ACHN (cell line): ENCODE measurements at places on chromosomes 2 and 18.

DNA sequence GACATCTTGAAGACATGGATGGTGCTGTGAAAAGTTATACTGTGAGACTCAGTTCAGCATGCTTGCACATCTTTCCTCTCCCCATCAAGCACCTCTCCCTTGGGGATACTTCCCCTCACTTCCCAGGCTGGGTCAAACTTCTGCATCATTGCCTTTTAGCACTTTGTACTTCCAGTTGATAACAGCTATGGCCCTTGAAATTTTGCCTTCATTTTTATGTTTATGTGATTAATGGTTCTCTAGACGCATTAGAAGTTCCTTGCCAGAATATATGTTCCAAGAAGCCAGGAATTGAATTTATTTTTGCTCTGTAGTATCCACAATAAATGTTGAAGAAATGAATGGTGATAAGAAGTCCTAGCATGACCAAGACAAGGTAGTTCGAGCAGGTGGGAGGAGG lies 120.9 kb upstream of the ST6GAL2 start:
- no peak for DNase-seq

GRCh38 chr2:218405746-218406208 lies 6.1 kb downstream of the CTDSP1 start:
- peak; percentile 15 for DNase-seq

DNA sequence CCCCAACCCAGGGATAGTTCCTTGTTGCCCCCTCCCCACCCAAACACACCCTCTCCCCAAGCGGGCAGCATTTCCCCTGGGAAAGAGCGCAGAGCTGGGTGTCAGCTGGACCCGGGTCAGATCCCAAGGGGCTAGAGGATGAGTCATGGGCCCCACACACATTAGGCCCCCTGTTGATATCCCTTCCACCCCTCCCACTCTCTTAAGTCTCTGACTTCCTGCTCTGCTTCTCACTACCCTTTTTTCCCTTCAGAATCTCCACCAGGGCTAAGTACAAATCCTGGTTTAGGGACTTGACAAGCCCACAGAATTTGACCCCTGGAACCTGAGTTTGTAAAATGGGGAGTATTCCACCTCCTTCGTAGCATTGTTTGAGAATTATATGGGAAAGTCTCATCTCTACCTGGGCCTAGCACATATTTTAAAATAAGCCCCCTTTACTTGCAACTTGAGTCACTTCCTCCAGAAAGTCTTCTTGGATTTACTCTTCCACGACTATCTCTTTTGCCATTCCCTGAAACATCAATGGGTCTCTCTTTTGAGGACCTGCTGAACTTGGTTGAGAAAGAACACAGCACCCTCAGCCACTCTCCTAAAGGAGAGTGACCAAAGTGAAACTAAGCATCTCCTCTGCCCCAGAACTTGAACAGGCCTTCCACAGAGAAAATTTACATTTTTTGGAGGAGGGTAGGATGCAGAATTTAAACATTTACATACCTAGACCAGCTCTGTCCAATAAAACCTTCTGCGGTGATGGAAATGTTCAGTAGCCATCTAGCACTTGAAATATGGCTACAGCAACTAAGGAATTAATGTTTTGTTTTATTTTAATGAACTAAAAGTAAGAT lies 4.7 kb downstream of the RTKN start:
- no peak for DNase-seq

DNA sequence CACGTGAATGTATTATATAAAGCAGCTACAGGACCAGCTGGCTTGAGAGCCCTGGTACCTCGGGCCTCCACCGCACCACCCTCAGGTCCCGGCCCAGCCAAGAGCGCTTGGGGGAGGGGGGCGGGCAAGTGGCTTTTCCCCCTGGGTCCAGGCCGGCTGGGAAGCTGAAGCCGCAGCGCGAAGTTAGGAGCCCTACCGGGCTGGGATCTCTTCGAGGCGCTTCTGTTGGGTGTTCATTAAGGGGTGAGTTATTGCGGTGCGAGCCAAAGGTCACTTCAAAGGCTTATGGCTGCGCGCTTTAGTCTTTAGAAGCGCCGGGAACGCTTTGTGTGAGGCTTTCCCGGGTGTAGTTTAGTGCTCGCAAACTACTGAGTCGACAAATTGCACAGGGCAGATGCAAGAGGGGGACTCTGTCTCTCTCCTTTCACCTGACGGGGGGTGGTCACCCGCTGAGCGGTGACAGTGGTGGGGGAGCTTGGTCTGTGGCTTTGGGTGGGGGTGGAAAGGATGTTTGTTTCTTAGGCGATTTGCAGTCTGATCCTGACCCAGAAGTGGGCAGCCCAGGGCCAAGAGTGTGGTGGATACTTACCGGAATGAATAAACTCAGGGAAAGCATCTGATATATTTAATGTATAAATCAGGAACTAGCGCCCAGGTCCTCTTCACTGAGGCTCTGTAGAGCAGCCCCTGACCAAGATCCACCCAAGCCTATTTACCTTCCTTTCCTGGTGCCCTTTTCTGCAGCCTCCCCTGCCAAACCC lies 6.0 kb downstream of the HOXD3 start:
- DNase-seq = no peak

DNA sequence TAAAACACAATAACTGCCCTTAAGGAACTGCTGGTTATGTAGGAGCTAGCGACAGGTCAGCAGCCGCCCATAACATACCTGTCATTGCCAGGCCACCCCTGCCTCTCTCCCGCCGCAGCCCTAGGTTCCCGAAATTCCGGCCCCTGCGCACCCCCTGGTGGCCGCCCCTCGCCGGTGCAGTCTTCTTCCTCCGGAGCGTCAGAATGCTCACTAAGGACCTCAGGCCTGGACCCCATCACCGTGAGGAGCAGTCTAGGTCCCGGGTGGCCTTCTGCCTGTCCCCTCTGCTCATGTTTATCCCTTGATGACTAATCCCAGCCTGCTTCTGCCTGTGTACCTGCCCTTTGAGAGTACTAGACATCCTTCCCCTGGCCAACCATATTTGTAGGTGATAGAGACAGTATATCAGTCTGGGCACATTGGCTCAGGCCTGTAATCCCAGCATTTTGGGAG lies 115.7 kb upstream of the SLC1A4 start:
- peak; percentile 69 for DNase-seq

- no peak for DNase-seq
Observed at GRCh38 chr2:201707753-201708152, 9.3 kb upstream of the MPP4 start.

GRCh38 chr2:191404568-191404991 lies 159.4 kb downstream of the MYO1B start:
- no peak for DNase-seq
